ENCODE measurements at places on chromosomes 3 and 15.

DNA sequence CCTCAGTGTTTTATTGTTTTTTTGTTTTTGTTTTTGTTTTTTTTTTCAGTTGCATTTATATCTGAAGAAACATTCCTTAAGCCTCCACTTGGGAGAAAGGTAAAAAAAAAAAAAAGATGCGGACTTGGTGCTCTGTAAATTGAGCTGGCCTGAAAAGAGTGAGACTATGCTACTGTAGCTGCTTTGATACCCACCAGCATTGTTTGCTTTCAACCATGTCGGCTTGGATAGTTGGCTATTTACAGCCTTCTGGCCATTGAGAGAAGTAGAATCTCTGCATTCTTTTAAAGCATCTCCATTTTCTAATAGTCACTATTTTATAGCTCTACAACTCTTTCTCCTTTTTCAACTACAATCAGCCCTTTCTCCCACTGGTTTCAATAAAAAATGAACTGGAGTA is 149.6 kb downstream of the ZIC4 start:
- no peak for DNase-seq

DNA sequence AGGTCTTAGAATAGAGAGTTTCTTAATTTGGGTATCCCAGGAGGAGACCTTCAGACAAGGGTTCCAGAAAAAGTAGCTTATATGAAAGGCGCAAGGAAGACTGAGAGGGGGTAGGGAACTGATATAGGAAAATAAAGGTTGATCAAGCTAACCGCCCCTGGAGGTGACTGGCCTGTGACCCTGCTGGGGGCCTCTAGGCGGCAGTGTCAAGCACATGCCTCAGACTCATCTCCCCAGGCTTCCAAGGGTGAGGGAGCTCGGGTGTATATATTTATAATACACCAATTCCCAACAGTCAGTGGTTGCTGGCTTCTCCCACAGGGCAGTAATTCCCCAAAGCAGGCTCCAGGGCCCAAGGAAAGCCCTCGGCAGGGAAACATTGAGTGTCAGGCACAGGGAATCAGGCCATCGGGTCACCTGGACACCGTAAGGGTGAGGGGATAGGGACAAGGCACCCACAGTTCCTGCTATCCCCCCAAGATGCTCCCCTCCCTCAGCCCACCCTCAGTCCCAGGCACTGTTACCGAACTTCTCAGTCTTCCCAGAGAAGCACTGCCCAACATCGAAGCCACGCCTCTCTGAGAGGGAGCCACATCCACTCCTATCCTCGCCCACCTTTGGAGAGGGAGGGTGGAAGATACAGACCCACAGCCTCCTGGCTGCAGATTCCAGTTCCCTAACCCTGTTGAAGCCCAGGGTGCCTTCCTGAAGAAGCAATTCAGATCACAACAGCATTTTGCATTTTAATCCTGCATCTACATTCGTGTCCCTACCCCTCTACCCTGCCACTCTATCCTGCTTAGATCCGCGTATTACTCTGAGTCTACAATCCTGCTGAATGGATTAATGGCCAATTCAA is 19.5 kb upstream of the CAV3 start:
- DNase-seq: no peak

DNA sequence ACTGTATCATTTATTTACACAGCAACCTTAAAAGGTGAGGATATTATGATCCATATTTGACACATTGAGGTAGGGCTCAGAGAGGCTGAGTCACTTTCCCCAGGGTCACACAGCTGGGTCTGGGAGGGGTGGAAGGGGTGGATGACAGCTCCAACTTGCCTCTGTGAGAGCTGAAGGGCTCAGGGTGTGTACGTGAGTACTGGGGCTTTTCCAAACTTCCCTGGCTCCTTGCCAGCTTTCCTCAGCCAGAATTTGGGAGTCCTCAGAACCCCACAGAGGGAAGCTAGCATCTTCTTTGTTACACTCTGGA is 58.3 kb upstream of the SLC6A11 start:
- DNase-seq: no peak

DNA sequence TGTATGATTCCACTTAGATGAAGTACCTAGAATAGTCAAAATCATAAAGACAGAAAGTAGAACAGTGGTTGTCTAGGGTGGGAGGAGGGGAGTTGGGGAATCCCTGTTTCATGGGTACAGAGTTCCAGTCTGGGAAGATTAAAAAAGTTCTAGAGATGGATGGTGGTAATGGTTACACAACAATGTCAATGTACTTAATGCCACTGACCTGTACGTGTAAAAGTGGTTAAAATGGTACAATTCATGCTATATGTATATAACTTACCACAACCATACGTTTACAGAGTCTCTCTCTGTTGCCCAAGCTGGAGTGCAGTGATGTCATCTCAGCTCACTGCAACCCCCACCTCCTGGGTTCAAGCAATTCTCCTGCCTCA is 6.5 kb downstream of the SFMBT1 start:
- no peak for DNase-seq

DNA sequence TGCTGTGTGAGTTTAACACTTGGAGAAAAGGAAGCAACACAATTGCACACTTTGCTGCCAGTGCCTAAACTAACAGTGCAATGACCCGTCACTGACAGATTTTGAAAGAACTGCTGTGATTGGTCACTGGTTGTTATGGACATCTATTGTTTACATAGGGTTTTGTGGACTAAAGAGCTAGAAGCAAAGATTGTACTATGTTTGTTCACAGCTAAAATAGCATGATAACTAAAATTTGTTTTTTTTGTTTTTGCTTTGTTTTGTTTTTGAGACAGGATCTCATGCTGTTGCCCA is 112.4 kb upstream of the GOLGA8J start:
- no peak for DNase-seq

DNA sequence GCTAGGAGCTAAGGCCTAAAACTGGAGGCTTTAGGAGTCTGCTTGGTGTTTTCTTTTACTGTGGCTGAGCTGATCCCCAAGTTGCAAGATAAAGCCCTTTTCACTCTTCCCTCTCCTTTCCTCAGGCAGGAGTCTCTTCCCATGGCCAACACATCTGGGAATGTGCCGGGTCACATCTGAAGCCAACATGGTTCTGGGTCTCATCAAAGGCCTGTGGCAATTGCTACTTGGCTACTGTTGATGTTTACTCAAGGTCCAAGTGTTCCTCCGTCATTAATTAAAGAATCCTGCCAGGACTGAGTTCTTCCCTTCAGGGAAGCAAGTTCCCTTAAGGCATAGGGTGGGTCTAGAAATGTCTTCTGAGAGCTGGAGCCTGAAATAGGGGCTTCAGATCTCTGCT is 230.2 kb downstream of the GBE1 start:
- DNase-seq: no peak

DNA sequence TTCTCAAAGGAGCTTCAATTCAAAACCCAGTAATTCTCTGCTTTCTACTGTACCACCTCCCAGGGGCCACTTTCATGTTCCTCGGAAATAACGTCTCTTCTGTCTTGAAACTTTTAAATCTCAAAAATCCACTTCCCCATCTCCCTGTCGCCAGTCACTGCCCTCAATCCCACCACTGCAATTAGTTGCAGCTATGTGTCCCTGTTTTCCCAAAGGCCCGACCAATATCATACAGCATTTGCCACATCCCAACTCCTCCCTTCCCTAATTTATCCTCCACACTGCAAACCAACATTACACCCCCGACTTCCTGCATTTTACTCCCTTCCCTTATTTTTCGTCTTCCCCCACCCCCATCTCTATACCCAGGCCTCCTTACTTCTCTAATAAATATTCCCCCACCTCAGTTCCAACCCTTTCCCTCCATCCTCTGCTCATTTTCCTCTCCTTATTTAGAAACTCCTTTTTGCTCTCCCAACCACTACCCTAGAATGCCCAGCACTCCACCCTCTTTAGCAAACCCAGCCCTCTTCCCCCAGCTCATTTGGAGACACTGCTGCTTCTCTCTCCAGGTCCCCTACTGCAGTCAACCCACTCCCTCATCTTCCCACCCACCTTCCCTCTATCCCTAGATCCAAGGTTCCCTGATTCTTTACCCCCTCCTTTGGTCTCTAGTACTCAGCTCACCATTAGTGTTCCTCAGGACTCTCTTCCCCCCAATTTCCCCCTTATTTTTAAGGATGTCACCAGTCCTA is 1.1 kb downstream of the NPTN start:
- DNase-seq: peak; percentile 8

GRCh38 chr15:74179101-74179841 is 5.8 kb downstream of the ISLR start:
- no peak for DNase-seq

GRCh38 chr3:49570028-49570654 is 15.9 kb downstream of the BSN start:
- DNase-seq: no peak

- no peak for DNase-seq
These were observed 34.1 kb upstream of the ABI3BP start for GRCh38 chr3:101027286-101027685.

DNA sequence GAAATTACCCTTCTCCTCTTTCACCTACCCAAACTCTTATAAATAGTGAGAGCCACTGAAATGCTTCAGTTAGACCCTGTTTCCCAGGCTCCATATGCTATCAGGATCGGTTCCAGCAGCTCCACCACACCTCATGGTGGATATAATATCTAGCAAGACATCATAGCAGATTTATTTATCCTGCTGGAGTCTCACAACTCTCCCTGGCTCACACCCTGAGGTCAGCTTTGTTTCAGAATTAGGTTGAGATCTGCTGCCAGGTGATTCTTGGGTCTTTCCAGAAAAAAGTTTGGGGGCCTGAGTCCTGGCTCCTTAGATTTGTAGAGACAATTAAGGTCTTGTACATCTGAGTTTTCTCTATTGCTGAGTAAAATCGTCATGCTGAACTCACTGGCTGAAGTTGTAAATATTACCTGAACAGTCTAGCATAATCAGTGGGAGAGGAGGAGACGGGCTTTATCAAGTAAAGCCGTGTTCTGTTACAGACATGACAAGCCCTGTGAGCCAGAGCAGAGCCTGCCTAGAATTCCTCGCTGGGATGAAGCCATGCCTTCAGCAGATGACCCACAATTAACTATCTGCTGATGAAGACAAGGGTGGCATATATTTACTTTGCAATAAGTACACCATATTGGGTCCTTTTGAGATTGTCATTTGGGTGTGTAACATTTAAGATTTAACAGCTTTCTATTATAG is 131.6 kb downstream of the STAC start:
- no peak for DNase-seq
